Fibroblast of skin of abdomen (primary cell): ENCODE measurements at places on chromosomes 1 and 21.

DNA sequence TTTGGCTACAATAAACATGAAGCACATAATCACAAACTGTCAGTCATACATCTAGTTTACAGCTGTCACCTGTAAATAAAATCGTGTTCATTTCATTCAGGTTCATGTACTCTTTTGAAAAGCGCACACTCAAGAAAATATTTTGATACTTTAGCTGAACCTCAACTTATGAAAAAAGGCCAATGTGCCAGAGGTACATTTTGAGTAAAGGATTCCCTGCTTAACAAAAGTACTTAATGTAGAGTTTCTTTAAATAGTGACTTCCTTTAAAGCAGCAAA is 37.7 kb upstream of the SLC30A10 start:
- no peak for DNase-seq

DNA sequence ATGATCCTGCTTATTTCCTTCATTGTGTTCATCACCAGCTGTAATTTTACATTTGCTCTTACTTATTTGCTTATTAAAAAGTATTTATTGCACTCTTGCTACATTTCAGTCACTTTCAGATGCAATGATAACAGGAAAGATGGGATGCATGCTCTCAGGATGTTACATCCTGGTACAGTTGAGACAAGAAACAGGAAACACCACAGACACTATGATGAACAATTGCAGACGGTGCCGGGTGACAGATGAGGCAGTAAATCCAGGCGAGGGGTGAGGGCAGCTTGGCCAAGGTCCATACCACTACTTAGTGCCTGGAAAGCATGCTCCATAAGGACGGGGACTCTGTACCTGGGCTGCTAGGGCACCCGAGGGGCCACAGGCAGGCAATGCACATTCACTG is 156.6 kb upstream of the RAB4A start:
- DNase-seq, result peak; percentile 81

GRCh38 chr1:230170153-230170547 is 103.1 kb downstream of the GALNT2 start:
- DNase-seq, result no peak

- no peak for DNase-seq
These were observed 230.9 kb downstream of the DUSP10 start for GRCh38 chr1:221510793-221511503.

- no peak for DNase-seq
These were observed 37.7 kb downstream of the PCNX2 start for GRCh38 chr1:233257786-233258185.

- DNase-seq, result no peak
These were observed 11.2 kb upstream of the NTMT2 start for GRCh38 chr1:170134521-170134920.

DNA sequence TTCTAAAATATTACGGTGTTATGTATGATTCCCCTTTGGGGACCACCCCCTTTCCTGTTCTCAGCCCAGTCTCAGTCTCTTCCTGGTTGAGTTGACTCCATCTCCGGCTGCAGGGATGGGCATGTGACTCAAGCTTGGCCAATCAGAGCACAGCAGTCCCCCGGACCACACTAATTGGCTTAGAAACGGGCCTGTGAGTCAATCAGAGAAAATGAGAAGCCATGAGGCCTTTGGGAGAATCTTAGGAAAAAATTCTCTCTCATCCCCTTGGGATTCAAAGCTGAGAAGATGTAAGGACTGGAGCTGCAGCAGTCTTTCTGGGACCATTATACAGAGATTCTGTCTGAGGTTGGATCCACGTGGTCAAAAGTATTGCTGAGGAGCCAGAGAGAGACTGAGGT is 10.7 kb upstream of the FHAD1 start:
- DNase-seq, result peak; percentile 28

GRCh38 chr1:217681806-217682205 is 50.7 kb downstream of the SPATA17 start:
- peak; percentile 6 for DNase-seq

DNA sequence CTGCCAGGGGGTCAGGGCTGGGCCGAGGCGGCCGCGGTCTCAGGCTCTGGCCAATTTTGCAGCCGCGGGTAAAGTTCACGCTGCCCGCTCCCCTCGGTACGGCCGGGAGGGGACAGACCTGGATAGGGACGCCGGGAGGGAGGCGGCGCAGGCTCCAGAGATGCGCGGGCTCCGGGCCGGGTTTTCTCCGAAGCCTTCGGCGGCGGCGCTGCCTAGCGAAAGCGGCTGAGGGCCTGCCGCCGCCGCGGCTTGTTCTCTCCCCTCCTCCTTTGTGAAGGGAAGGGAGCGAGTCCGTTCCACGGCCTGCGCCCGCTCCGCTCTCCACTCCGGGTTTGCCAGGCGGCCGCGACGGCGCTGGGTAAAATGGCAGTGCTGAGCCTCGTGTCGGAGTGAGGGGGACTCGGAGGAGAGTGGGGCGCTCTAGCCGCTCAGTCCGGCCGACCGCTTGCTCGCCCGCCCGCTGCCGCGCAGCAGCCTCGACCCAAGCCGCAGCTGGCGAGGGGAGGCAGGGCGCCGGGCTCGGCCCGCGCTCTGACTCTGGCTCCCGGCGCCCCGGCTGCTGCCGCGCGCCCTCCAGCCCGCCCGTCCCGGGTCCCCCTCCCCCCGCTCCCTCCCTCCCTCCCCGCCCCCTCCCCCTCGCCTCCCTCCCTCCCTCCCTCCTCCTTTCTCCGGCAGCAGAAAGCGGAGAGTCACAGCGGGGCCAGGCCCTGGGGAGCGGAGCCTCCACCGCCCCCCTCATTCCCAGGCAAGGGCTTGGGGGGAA is at the start of gene ARID1A:
TSS of gene ARID1A (plus strand) at position 660 of the 763 bp plus-strand sequence. CDS start 389 bp downstream, outside the sequence.
- peak; percentile 98 for DNase-seq

GRCh38 chr1:109201123-109201703 is 12.5 kb upstream of the SARS1 start:
- DNase-seq, result peak; percentile 88

DNA sequence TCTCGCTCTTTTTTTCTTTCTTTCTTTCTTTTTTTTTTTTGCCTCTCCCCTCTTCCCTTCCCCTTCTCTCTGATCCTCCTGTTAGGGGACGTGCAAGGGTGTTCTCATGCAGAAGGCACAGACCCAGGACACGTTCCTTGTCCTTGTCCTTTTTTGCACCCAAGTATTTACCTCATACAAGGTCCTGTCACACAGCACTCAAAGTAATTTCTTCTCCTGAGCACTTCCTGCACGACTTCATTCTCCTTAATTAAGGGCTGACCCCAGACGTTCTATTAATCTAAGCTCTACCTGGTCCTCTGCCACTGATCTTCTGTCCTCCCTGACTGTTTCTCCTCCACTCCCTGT is 424 bp upstream of the PCNX2 start:
- no peak for DNase-seq

GRCh38 chr1:153663211-153663610 is 4.7 kb downstream of the SNAPIN start:
- peak; percentile 23 for DNase-seq

DNA sequence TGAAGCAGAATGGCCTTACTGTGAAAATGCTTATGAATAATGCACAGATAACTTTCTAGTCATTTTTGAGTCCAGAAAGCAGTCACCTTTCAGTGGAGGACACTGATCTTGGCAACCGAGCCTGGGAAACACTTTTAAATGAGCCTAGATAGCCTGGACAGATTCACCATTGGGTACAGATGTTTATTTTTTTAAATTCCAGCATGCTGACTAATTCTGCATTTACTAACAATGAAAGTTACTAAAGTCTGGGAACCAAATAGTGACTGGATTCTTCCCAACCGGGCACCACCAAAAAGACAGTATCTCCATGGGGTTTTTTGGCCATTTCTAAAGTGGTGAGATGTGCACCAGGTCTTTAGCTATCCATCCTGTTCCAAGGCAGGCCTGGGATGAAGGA is 3.3 kb upstream of the FMOD start:
- no peak for DNase-seq

DNA sequence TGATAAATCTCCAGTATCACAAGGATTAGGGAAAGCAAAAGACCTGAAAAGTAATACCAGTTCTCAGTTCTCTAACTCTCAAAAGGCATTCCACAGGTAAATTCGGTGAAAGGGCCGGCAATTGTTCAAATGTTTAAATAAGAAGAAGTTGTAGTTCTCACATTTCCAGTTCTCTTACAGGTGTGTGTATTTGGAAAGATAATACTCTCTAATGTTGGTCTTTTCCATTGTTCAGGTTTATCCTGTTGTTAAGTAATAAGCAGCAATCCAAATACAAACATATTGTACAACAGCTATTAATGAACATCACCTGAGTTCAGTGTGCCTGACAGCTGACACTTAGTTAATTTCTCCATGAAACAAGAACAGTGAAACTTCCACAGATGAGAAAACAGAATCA is 13.2 kb upstream of the PRKAB2 start:
- DNase-seq, result no peak

GRCh38 chr1:29511436-29511835 is 275.1 kb downstream of the PTPRU start:
- no peak for DNase-seq

- no peak for DNase-seq
These were observed 254.0 kb downstream of the PTPRU start for GRCh38 chr1:29490204-29490934.

DNA sequence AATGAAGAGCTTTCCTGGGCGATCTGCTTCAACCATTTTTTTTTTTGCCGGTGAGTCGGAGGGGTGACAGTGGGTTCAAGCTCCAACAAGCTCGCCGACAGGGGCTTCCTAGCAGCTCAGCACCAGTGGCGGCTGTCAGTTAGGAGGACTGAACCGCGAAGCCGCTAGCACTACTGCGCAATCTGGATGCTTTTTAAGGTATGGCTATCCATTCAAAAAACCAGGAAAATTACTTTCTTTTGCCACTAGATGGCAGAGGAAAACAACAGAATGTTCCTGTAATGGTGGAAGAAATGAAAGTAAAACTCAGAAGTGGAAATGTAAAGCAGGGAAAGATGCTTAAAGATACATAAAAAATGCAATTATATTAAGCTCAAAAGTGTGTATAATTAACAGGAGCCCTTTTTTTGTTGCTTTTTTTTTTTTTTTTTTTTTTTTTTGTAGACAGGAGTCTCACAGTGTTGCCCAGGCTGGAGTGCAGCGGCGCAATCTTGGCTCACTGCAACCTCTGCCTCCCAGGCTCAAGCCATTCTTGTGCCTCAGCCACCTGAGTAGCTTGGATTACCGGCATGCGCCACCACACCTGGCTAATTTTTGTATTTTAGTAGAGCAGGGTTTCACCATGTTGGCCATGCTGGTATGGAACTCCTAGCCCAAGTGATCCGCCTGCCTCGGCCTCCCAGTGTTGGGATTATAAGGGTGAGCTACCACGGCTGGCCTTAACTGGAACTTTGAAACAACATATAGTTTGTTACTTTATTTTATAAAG is 8.5 kb downstream of the KYAT3 start:
- DNase-seq, result peak; percentile 61
